NCI-H345 (cell line): ENCODE measurements at places on chromosomes 7 and 10.

DNA sequence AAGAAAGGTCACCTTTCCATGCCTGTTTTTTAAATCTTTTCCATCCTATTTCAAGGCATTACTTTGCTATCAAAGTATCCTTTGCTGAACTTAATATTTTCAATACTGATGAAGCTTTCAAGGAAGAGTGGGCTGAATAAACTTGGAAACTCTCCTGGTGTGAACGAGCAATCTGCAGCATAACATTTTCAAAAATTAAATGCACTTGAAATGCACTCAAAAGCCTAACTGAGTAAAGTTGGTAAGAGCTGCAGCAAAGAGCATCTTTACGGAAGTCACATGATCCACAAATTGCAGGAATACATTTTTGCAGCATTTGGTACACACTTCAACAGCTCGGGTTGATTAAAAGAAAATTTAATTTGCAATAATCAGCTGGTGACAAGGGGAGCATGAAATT, 367.3 kb downstream of the PHTF2 start:
- no peak for DNase-seq

DNA sequence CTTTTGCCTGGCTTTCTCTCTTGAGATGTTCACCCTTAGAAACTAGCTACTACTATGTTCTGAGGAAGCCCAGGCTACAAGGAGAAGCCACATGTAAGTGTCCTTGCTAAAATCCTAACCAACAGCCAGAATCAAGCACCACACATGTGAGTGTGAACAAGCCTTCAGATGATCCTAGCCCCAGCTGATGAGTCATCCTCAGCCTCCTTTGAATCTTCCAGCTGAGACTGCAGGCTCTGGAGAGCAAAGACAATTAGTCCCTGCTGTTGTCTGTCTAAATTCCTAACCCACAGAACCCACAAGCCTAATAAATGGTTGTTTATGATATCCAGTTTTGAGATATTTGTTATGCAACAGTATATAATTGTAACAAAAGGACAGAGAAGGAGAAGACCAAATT, 92.8 kb upstream of the TAC1 start:
- no peak for DNase-seq

GRCh38 chr10:69848454-69848853, 46.7 kb downstream of the COL13A1 start:
- no peak for DNase-seq

- DNase-seq, result no peak
Observed at GRCh38 chr7:74405191-74405898, 48.4 kb upstream of the GTF2IRD1 start.

- DNase-seq, result no peak
Observed at GRCh38 chr10:86176850-86177536, 189.6 kb downstream of the GRID1 start.

DNA sequence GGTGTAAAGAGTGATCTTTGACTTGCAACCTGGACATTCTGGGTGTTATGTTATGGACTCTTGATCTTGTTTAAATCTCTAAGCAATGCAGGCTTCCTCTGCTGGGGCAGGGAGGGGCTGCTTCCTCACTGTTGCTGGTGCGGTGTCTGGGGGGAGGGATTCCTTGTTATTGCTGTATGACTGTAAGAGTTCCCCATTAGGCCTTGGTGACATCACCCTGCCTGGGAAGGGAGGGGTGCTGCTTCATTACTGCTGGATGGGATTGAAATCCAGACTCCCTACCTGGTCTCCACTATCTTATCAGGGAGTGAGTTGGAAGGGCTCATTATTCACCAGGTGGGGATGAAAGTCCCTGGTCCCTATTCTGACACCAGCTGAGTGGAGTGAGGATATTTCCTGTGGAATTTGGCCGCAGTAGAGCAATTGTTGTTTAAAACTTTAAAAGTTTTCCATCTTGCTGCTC, 8.8 kb downstream of the OGDH start:
- DNase-seq, result no peak

- DNase-seq, result no peak
Observed at GRCh38 chr7:148319316-148319808, 271.2 kb upstream of the C7orf33 start.

DNA sequence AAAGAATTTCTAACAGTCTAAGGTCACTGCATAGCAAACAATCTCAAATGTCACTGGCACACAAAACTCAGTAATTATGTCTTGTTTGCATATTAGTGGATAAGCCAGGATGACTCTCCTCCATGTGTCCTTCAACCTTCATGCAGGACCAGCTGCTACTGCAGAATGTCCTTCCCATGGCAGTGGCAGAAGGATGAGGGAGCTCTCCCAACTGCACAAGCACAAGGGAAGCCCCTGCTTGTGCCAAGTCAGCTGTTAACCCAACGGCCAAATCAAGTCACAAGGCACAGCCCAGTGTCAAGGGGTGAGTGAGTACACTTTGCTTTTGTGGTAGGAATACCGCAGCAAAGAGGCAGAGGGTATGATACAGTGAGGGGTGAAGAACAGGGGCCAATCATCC, 59.3 kb upstream of the VWC2 start:
- no peak for DNase-seq

DNA sequence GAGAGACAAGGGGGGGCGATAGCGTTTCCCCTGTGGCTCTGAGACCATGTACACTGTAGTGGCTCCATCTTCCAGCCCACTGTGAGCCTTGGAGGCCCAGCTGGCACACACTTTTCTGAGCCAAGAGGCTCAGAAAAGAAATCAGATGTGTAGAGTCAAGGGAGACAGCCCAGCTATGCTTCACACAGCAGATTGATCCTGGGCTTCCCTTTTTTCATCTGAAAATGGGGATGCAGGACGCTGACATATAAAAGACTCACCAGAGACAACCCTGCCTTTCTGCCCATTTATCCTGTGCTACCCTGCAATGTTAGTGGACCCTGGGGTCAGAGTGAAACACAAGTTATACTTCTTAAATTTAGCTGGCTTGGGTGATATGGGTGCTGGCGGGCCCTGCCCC, 14.3 kb downstream of the TMEM273 start:
- no peak for DNase-seq

- no peak for DNase-seq
Observed at GRCh38 chr10:1083581-1083980, 27.4 kb downstream of the WDR37 start.

GRCh38 chr7:117841611-117842010, 31.6 kb downstream of the CTTNBP2 start:
- no peak for DNase-seq

GRCh38 chr10:116044801-116045248, 228.2 kb downstream of the GFRA1 start:
- no peak for DNase-seq

DNA sequence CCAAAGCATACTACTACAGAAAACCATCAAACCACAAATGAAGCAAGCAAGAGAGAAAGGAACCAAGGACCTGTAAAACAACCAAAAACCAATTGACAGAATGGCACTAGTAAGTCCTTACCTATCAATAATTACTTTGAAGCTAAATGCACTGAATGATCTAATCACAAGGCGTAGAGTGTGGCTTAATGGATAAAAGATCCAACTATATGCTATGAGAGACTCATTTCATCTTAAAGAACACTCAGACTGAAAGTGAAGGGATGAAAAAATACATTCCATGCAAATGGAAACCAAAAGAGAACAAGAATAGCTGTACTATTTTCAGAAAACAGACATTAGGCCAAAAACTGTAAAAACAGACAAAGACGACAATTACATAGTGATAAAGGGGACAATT, 70.7 kb downstream of the CRPPA start:
- DNase-seq, result no peak

DNA sequence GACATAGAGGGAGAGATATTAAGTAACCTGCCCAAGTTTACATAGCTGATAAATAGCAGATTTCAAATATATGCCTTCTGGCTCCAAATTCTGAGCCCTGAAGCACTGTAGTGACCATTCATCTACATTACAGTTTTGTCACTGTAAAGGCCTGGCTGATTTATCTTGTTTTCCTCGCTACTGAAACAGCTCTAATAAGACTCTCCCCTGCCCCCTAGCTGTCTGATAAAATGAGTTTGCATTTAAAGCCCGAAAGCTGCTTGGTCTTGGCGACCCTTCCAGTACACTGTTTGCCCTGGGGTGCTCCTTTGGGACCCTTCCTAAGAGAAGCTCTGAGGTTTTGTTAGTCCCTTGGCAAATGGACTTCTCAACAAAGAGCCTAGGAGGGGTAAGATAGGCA, 59.7 kb upstream of the RAB11FIP2 start:
- no peak for DNase-seq

GRCh38 chr10:17122052-17122451, 7.6 kb downstream of the CUBN start:
- DNase-seq, result no peak

- no peak for DNase-seq
Observed at GRCh38 chr10:98963608-98964007, 272.0 kb downstream of the HPSE2 start.

GRCh38 chr7:23349484-23350157, 50.5 kb downstream of the MALSU1 start:
- DNase-seq, result no peak

DNA sequence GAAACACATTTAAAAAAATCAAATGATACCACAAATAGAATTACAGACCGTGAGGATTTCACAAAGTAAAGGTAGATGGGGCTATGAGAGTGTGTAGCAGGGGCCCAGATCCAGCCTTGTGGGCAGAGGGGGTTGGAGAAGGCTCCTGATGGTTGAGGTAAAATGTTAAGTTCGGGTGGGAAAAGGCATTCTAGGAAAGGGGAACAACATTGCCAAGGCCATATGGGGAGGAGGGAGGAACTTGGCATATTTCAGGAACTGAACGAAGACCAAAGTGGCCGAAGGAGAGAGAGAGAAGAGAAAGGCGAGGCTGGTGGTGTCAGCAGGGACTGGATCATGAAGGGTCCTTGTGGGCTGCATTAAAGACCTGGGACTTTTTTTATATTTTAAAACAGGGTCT, 98.9 kb downstream of the CARD11 start:
- DNase-seq, result no peak

DNA sequence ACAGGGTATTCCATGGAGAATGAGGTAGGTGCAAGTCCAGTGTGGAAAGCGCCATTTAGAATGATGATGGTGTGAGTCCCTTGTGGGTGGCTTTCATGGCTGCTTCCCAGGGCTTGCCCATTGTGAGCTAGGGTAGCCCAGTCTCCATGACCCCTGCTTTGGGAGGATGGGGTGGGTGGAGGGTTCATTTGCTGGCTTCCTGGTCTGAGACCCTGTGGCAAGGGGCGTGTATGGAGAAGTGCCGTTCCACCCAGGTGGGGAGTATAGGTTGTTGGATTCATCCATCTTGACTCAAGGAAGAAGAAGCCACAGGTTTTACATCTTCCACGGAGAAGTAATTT, 27.7 kb downstream of the CCM2 start:
- no peak for DNase-seq

- peak; percentile 90 for DNase-seq
Observed at GRCh38 chr7:123643495-123644441, 11.9 kb upstream of the LMOD2 start.

DNA sequence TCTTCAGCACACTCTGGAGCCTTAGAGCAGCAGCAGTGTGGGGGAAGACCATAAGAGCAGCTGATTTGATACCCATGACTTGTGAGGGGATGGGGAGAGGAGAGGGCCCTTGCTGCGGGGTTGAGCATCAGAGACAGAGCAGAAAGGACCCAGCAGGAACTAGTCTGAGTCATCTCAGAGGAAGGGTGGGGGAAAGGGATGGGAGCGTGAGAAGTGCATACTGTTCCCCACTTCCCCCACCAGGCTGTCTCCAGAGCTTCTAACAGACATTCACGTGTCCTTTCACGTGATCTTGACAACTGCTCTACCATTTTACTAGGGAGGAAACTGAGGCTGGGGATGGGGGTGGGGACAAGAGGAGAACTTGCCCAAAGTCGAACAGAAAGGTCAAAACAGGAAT, 38.7 kb downstream of the FAM241B start:
- no peak for DNase-seq

DNA sequence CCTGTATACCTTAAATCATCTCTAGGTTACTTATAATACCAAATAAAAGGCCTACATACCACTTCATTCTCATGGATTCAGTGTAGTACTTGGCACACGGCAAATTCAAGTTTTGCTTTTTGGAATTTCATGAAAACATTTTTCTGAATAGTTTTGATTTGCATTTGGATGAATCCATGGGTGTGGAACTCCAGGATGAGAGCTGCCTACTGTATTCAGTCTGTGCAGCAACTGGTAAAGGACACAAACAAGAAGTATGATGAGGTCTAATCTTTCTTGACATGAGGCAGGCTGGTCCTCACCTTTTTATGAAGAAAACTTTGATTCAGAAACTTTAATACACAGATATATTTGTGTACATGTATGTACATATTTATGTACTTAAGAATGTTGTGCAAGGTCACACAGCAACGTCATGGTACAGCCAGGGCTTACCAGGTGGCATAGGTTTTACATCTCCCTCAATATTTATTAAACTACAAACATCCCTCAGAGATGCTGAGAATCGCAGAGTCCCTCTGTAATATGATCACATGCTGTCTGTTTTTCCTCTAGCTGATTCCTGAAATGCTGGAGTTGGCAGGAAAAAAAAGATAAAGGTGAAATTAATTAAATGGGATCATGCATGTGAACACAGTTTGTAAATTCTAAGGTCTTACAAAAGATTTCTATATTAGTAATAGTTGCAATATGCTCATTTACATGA, 239.6 kb downstream of the PRKG1 start:
- no peak for DNase-seq

GRCh38 chr7:49643736-49644135, 129.7 kb upstream of the VWC2 start:
- no peak for DNase-seq
